T-helper 9 cell (primary cell): ENCODE measurements at places on chromosomes 2 and 18.

DNA sequence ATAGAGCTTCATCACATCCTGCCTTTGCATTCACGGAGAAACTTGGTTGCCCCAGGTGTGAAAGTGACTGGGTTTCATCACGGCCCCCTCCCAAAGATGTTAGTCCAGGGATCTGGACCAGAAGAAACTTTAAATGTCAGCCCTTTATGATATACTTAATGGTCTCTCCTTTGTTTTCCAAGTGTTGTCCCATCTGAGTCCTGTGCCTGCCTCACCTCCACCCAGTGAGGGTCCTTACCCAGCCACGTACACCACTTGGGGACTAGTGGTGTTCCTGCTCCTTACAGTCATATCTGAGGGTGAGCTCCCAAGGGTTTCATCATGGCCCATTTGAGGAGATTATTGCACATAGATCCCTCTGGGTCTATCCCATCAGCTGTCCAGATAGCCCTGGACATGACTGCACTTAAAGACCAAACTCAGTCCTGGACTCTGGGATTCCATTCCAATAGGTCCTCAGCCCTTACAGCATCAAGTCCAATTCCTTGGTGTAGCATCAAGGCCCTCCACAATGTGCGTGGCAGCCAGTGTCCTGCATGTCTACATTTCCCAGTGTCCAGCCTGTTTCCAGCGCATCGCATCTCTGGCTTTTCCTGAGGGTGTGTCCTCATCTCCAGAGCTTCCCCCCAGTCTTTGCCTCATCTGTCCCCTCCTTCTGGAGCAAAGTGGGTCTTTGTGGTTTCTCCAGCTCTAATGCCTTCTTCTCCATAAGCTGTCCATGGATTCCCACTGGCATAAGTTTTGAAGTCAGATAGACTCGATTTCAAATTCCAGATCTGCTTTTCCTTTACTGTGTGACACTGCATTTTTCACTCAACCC, 351.6 kb downstream of the MYCN start:
- no peak for DNase-seq

DNA sequence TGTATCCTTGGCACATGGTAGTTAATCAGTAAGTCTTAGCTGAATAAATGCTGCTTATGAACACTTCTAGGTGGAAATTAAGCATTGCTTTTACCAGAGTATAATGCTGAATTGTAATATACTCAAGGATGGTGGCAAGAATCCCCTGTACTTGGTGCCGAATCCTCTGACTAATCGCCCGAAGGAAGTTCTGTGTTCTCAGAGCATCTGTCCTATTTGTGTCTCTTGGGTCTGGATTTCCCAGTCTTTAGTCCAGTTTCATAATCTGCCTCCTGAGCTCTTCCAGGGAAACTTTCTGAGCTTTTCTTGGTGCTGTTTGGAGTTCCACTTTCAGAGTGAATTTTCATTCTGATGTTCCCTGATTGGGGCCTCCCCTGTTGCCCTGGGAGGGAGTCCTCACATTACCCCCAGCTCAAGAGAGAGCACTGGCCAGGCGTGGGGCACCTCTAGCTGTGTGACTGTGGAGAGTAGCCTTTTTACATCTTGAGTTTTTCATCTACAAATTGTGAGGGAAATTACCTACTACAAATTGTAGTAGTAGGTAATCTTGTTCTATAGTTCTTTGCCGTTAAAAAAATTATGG, 144.9 kb downstream of the LTBP1 start:
- DNase-seq, result no peak

DNA sequence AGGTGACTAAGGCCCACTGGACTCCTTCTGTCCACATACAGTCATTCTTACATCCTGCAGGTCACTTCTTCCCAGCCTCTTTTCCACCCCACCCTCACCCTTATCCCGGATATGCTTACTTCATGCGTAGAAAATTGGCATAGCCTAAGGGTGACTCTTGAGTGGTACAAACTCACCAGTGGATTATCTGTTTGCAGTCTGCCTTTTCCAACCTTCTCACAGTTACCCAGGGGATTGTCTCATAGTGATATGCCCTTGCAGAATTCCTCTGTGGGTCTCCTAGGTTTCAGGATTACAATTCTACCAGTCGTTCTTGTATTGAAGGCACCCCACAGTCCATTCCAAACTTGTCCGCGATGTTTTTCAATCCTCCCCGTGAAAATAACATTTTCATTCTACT, 752.9 kb upstream of the HS6ST1 start:
- no peak for DNase-seq

DNA sequence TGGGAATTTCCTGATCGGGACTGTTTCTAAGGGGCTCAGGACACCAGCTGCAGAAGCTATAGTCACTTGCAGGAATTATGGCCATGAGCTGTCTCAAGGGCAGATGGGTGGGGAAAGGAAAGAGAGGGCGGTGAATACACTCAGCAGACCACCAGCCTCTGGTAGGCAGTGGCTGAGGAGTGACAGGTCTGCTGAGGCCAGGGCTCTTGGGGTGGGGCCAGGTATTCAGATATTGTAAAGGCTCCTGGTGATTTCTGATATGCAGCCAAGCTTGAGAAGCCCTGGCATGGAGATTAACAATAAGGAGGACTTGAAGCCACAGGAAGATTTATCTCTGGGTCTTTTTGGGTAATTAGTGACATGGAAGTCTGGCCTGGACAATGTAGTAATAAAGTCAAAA, 145.3 kb upstream of the AQP4 start:
- DNase-seq, result no peak

GRCh38 chr18:26406324-26406723, 142.0 kb downstream of the KCTD1 start:
- DNase-seq, result no peak

GRCh38 chr2:25190536-25190935, 22.2 kb upstream of the POMC start:
- no peak for DNase-seq

DNA sequence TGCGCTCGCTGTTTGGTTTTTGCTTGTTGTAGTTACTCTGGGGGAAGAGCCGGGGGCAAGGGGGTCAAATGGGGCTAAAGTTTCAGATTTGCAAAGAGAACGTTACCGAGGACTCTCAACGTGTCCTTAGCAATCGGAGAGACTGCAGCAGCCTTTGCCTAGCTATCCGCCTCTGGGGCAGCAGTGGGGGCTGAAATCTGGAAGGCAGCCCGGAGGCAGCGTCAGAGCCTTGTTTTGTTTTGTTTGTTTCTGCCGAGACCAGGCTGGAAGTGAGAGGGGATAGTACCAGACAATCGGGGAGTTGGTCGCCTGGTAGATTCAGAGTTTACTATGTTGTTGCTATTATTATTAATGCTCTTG, 1.2 kb downstream of the CDH20 start:
- DNase-seq, result no peak

- DNase-seq, result no peak
Observed at GRCh38 chr2:38432820-38433606, 55.9 kb upstream of the ATL2 start.

GRCh38 chr2:3432067-3432466, 52.6 kb downstream of the TRAPPC12 start:
- DNase-seq, result no peak

DNA sequence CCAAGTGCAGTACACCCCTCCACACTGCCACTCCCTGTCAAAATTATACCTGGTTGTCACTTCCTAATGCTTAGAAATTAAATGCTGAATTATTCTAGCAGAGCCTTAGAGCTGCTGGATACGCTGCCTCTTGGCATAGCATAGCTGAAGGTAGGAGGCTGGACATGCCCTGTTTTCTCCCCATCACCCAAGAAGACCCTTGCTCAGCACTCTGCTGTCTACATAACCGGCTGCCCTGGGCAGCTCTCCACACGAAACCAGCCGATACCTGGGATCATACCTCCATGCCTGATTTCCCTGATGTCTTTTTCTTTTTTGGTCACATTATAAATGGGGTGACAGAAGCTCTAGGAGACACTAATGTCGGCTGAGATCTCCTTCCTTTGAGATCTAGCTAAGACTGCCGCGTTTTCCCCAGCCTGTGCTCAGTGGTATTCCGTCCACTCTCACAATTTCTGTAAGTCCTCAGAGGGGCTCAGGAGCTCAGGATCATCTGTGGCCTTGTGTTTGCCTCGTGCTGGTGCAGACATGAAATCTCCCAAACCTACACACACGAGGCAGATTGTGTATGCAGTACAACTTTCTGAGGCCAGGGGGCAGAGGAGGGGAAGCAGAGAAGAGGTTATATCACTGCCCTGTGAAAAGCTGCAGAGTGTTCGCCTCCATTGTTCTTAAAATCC, 13.5 kb upstream of the ZAP70 start:
- peak; percentile 50 for DNase-seq

- no peak for DNase-seq
Observed at GRCh38 chr2:154368153-154368552, 330.3 kb upstream of the KCNJ3 start.

GRCh38 chr2:196617430-196617829, 22.1 kb upstream of the CCDC150 start:
- DNase-seq, result no peak

GRCh38 chr2:159228081-159228581, 58.4 kb downstream of the WDSUB1 start:
- DNase-seq, result no peak

DNA sequence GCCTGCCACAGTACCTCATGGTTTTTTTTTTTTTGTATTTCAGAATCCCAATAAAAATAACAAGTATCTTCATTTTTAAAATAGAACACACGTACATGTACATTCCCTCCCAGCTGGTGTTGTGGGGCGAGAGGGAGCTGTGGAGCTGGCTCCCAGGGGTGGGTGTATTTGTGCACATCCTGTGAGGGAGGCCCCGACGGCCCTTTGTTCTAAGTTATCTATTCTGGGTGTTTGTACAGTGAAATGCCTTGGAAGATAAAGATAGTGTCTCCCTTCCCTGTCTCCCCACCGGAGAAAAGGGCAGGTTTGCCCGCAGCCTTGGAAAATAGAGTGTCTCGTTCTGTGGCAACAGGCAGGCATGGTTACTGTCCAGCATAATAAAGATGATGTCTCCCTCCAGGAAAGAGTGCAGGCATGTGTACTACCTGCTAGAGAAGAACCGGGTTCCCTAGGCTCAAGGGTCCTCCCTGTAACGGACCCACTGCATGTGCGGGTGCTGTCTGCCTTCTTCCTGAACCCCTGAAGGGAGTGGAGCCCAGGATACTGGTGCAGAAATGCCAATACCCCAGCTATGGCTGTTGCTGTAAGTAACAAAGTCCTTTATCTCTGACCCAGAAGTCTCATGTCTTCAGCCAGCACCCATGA, 12.1 kb upstream of the ALLC start:
- DNase-seq, result no peak
